Skin of body (tissue), 3 donors: ENCODE measurements at places on chromosomes 12 and 14.

GRCh38 chr12:11969437-11970154, 101.1 kb upstream of the BCL2L14 start:
- no peak for DNase-seq

- DNase-seq, result no peak
These were observed 263.9 kb downstream of the FBXL14 start for GRCh38 chr12:1330477-1330827.

- DNase-seq, result no peak
These were observed 42.2 kb upstream of the SLC6A13 start for GRCh38 chr12:304805-305204.

DNA sequence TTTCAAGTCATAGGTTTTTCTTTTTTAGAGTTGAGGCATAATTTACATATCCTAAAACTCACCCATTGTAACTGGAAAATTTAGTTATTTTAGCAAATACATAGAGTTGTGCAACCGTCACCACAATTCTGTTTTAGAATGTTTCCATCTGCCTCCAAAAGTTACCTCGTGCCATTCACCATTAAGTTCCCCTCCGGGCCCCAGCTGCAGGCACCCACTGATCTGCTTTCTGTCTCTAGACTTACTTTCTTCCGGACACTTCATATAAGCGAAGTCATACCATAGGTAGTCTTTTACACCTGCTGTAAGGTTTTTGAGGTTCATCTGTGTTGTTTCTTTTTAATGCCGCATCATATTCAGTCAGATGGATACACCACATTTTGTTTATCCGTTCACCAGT, 28.7 kb downstream of the PPP2R5C start:
- DNase-seq, result no peak

DNA sequence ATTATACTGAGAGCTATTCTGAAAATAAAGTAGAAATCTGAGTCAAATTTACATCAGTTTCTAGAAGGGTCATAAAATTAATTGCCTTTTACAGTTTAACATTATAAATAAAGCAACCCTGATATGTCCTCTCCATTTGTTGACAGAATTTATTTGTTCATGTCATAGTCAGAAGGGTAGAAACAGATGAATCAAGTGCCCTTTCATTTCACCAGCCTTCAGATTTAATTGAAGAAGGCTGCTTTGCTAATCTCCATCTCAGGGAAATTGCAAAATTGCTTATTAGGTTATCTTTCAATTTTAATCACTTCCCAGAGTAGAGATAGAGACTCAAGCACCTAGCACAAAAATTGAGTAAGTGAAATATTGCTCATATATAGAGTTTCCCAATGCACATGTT, 76.8 kb downstream of the ATXN7L3B start:
- DNase-seq, result no peak
